ENCODE measurements at places on chromosomes 7 and 10.

DNA sequence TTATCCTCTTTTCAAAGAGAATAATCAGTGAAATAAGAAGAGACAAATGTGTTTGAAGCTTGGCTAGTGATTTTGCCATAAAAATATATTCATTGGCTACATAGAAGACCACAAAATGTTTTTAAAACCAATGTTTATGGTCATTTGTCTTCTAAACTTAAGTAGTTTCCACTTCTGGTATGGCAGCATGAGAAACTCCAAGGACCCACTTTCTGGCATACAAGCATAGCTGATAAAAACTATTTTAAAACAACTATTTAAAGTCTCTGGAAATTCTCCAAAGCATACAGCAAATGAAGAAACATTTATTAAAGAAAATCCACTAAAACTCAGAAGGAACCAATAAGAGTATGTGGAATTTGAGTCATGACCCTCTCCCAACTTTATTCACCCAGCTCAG lies 89.2 kb upstream of the TOMM7 start:
- no peak for DNase-seq

- DNase-seq = no peak
These were observed 217.9 kb downstream of the ADARB2 start for GRCh38 chr10:1519391-1519790.

DNA sequence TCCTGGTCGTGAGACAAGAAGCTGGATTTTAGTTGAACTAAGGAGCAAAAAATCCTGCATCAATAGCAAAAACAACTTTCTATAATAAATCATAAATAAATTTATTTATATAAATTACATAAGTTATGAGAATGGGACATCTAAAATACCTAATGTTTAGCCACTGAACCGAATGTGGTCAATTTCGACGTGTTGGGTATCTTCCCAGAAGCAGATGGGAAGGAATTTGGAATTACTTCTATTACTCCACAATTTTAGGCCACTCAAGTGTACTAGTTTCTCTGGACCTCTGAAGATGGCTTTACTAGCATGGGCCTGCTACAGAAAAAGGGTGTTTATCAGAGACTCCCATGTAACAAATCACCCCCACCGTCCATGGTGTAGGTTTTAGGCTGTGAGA lies 172.0 kb downstream of the PRPF18 start:
- no peak for DNase-seq

- no peak for DNase-seq
These were observed 460.5 kb upstream of the GHITM start for GRCh38 chr10:83678850-83679249.

DNA sequence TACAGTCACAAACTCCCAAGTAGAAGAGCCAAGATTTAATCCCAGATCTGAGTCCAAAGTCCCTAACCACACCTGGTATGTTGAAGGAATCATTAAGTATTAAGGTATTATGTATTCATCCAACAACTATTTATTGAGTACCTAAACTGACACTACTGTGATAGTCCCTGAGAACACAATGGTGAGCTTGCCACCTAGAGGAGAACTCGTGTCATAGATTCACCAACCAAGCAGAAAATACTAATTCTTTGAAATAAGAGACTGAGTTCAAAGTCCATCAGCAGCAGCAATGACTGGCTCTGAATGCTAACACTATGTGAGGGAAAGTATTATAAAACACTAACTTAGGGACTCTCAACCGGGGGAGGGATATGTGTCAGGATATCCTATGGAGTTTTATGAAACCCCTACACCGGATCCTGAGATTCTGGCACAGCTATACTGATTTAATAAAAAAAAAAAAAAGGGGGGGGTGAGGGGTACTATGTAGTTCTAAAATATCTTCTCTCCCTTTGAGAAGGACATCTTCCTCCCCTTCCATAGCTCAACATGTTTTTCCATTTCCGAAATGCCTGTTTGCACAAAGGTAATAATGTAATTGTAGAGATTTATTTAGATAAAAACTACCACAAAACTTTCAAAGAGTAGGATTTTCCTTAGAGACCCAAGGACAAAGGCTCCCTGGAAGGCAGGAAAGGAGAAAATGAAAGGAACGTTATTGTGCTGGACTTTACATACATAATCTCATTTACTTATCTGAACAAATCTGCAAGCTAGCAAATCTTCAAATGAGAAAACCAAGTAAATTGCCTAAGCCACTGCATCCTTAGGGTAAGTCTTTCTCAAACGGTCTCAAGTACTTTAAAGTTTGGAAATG lies 1.6 kb downstream of the NCOA4 start:
- DNase-seq = peak; percentile 32

- no peak for DNase-seq
These were observed 176.7 kb downstream of the GNAI1 start for GRCh38 chr7:80311313-80311712.

DNA sequence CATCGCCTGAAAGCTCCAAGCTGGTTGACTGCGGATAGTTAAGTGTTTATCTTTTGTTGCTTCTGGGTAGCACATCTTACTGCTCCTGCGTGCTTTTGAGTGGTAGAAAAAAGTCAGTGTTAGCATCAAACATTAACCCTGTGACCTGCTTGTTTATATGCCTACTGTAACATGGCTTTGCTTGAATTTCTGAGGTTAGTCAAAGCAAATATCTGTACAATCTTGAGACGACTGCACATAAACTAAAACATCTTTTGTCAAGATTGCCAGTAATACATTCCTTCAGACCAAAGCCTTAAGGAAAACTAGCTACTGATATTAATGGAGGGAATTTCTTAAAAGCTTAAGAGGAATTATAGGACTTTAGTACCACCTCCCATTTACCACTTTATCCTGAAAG lies 163.7 kb downstream of the BAMBI start:
- no peak for DNase-seq

DNA sequence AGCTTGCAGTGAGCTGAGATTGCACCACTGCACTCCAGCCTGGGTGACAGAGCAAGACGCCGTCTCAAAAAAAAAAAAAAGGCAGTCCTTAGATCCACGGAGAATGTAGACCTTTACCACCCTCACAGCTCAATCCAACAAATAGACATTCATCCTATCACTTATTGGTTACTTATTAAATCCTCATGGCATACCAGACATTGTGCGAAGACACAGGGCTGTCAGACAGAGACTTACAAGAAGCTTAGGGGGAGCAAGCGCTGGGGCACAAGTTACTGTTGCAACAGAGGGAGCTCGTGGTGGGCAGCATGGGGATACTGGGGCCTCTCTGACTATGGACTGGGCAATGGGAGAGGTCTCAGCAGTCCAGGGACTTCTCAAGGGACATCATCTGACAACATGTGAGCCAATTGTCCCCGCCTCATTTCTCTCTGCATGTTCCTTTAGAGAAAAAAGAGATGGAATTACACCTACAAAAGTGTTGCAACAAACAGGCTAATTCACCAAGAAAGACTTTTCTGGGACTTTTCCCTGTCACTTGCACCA lies 82.8 kb upstream of the TNS3 start:
- DNase-seq = no peak

DNA sequence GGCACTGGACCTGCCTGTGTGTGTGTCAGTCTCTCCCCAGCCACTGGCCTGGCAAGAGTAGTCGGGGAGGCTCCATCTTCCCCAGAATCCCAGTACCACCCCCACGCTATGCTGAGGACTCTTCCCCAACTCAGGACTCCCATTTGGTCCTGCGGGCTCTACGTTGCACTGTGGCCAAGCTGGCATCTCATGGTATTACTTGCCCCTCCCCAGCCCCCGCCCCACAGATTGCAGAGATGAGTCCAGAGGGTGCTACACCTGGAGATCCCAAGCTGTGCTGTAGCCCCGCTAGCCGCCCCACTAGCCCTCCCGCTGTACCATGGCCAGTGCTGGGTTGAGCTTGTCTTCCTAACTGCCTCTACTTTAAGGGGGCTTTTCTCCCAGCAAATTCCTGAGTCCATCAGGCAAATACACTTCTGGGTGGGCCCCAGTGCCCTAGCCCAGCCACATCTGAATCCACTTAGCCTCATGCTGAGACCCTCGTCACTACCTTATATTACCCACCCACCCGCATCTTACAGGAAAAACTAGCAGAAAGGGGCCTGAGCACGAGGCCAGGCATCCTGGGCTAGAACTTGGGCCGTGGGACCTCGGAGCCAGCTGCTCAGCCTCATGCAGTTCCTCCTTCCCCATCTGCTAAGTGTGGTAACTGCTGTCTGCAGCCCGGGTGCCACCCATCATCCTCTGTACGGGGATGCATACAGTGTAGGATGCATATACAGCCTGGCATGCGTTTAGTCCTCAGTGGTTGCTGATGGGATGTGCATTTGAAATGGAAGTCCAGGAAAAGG lies 65.8 kb upstream of the CACUL1 start:
- DNase-seq = no peak

DNA sequence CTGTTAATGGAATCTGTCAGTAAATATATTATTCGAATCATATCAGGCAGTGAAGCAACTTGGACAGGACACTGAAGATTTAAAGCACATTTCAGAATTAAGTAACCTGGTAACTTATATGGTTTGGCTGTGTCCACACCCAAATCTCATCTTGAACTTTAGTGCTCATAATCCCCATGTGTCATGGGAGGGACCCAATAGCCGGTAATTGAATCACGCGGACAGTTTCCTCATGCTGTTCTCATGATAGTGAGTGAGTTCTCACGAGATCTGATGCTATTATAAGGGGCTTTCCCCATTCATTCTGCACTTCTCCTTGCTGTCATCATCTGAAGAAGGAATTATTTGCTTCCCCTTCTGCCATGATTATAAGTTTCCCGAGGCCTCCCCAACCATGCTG lies 83.2 kb upstream of the COL1A2 start:
- DNase-seq = no peak

DNA sequence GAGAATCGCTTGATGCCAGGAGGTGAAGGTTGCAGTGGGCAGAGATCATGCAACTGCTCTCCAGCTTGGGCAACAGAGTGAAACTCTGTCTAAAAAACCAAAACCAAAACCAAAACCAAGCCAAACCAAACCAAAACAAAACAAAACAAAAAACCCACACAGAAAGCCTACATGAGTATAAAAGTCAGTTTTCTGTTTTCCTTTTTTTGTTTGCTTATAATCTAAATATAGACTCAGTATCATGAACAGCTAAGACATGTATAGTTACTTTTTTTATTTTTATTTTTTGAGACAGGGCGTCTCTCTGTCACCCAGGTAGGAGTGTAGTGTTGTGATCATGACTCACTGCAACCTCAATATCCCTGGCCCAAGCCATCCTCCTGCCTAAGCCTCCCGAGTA lies 16.8 kb upstream of the MTPN start:
- DNase-seq = no peak

GRCh38 chr10:98959379-98959778 lies 276.3 kb downstream of the HPSE2 start:
- no peak for DNase-seq

GRCh38 chr10:10205906-10206305 lies 811.8 kb upstream of the CELF2 start:
- no peak for DNase-seq

Measured in stimulated activated CD4-positive, alpha-beta T cell treated with anti-CD3 and anti-CD28 coated beads, Interleukin-4, amount 100 ng/mL, for 24 hours (primary cell).